ENCODE measurements at places on chromosomes 2 and 18.

- no peak for DNase-seq
Measured at GRCh38 chr2:181790716-181791649, 100.5 kb upstream of the ITPRID2 start.

GRCh38 chr2:70988151-70988550, 6.5 kb downstream of the TEX261 start:
- no peak for DNase-seq

DNA sequence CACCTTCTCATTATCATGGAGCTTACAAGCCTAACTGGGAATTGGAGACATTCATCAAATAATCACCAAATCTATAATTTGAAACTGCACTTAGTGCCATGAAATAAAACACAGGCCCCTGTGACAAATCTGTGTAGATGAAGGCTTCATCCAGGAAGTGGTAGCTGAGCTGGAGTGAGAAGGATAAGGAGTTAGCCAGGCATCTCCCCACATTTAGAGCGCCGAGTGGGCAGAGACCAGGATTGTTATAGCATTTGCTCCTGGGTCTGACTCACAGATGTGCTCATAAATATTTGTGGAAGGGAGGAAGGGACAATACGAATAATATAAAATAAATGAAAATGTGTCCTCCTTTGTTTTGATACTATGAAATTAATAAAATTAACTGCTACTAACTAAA, 2.5 kb upstream of the MAT2A start:
- DNase-seq, result no peak

DNA sequence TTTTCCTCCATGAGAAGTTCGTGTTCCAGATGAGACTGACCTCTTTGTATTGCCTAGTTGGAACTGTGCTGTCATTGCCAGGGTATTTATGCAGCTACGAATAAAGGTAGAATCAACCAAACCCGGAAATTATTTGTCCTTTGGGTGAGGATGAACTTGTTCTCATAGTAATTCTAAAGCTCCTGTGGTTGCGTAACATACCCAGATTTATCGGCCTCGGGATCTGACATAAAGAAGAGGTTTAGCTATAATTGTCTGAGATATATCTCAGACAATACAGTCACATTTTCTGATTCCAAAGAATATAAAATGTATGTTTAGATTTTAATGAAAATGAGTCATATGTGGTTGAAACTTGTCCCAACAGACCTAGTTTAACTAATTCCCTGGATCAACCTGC, 628.7 kb upstream of the LINC00305 start:
- no peak for DNase-seq

DNA sequence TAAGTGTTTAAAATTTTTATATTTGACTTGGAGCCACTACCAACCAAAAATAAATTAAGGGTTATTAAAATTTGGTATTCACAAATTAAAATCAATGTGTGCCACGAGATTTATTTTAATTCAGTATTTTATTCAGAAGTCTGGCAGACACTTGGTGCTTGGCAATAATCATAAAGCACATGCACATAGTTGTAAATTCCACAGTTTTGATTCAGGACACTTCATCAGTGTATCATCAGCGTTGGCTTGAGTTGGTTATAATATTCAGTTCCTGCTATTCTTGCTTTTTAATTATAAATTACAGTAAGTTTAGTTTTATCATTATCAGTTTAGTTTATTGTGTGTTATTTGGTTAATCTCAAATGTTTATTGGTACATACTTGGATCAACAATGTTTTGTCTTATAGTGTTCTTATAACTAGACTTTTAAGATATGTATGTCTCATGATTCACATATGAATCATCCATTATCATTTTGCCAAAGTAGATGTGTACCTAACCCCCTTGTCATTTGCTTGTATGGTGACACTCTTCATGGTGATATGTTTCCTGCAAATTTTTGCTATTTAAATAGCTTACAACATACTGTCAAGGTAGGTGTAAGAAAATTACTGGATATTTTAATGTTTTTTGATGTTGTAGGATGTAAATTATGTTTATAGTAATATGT, 237.9 kb downstream of the BABAM2 start:
- no peak for DNase-seq

- DNase-seq, result no peak
Measured at GRCh38 chr2:53609551-53609950, 158.1 kb upstream of the CHAC2 start.

DNA sequence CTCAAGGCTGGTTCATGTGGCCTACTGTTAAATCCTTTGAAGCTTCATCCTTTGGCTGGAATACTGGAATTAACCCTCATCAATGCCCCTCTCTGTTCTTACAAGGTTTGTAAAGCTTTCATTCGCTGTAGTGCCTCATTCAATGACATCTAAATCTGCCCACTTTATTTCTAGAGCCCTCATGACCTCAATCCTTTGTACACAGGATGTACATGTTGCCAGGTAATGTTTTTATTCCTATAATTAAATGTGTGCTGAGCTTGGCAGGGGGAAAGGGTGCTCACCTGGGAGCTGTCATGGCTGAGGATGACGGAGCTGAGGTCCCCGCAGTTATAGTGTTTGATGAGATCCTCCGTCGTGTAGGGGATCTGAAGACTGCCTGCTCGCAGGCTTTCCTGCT, 39.3 kb downstream of the TRABD2A start:
- DNase-seq, result peak; percentile 27

DNA sequence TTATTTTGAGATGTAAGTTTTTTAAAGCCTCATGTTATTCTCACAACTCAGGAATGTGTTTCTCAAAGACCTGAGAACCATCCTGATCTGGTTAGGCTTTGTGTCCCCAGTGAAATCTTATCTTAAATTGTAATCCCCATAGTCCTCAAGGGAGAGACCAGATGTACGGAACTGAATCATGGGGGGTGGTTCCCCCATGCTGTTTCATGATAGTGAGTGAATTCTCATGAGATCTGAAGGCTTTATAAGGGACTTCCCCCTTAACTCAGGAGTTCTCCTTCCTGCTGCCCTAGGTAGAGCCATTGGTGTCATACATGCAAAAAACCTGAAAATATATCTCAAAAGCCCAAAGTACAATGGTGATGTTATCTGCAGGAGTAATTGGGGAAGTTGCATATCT, 836.7 kb downstream of the CBLN2 start:
- no peak for DNase-seq

DNA sequence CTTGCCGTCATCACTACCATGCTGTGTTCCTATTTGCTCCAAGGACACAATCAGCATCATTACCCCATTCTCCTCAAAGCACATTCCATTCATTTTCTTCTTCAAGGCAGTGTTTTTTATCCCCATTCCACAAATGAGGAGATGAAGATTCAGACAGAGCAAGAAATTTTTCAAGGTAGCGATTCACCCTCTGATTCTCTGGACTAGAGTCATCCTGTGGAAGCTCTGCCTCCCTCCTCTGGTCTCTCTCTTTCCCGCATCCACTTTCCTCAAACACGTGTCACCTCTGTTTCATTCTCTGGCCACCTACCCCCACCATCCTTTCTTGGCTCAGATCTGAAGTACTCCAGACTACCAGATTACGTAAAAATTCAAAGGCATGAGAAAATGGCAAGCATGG, 297.9 kb downstream of the SOX11 start:
- no peak for DNase-seq

DNA sequence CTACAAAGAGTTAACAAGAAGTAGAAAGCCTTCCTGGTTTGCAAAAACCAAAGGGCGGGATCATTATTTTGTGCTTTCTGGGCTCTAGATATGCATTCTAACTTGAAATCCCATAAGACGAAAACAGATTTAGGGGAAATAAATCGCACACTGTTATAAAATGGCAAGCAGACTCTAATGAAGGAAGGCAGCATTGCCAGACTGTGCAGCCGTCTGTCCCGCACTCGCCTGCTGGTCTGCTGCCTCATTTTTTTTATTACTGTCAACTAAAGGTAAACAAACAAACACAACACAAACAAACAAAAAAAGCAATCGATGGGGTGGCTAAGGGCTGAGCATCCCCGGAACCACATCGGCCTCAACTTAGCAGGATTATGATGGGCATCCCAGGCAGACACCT, 24.4 kb downstream of the ZNF521 start:
- DNase-seq, result no peak

DNA sequence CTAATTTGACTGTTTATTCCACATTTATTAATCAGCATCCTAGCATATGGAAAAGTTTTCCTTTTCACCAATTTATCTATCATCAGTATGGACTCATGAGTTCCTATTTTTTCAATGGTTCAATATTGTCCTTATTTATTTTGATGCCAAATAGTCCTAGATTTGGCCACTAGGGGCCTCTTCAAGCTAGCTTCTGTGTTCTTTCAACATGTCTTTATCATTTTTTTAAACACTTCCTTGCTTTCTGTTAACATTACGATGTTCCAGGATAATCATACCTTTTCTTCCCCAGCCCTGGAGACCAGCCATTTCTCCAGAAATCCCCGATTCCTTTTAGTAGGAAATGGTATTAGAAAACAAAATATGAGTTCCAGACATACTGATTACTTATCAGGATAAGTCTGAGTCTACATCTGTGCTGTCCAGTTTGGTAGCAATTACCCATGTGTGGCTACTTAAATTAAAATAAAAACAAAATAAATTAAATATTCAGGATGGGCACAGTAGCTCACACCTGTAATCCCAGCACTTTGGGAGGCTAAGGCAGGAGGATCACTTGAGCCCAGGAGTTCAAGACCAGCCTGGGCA, 70.6 kb downstream of the RPE start:
- peak; percentile 10 for DNase-seq

GRCh38 chr2:46643493-46643892, 164.1 kb downstream of the TMEM247 start:
- no peak for DNase-seq

- no peak for DNase-seq
Measured at GRCh38 chr18:63924551-63924950, 16.8 kb downstream of the SERPINB10 start.

- DNase-seq, result no peak
Measured at GRCh38 chr2:85355073-85355410, 473 bp downstream of the ELMOD3 start.

- DNase-seq, result no peak
Measured at GRCh38 chr2:179049203-179049545, 763 bp downstream of the CCDC141 start.

DNA sequence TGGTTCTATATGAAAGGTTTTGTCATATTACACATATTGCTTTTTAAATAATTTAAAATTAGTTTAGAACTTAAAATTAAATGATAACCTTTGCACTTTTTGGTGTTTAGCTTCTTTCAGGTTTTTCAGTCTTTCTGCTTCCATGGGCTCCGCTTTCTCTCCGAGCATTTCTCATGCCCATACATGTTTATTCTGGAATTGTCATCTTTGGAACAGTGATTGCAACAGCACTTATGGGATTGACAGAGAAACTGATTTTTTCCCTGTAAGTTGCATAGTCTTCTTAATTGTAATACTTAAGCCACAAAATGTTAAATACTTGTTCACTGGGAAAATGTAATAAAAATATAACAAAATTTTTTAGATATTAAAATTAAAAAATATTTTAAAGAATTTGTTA, 31.0 kb downstream of the CYBRD1 start:
- DNase-seq, result no peak

GRCh38 chr2:157785866-157786662, 90.1 kb downstream of the ACVR1 start:
- DNase-seq, result no peak

- no peak for DNase-seq
Measured at GRCh38 chr2:74873678-74874640, 40.0 kb downstream of the HK2 start.

GRCh38 chr2:158932131-158932645, 36.3 kb upstream of the TANC1 start:
- DNase-seq, result no peak

All from CD4-positive, alpha-beta T cell treated with Interleukin-1 beta for 1 hour (primary cell).